ENCODE measurements at places on chromosomes 1 and 21.
A peak's percentile ranks its signal among the peaks of the same experiment; 100 is the strongest.

DNA sequence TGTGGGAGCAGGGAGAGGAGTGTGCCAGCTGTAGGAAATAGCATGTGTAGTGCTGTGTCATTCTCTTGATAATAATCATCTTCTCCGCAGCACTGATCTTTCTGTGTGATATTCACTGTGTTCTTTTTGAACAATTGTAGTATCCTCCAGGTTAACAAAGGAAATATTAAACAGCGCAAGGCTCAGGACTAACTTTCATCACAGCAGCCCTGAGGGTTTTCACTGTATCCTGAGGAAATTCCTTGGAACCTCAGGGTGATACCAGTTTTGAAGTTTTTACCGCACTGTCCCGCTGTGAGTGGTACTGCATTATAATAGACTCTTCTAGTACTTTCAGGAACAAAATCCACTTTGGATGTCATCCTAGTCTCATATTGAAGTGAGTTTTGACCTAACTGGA lies 228.4 kb upstream of the COA6 start:
- DNase-seq: no peak

DNA sequence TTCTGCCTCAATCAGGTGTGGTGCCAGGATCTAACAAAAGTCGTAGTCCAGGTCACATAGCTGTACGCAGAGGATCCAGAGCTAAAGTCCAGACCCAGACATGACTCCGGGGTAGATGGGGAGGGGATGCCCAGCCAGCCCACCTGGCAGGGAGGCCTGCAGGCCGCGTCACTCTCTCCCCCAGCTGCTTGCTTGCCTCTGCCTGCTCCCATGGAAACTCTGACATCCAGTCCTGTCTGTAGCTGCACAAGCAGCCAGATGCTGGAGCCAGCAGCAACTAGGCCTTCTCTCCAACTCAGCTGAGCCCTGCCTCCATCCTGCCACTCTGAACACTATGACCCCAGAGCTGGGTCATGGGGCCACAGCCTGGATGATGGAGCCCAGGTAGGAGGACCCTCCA lies 8.1 kb downstream of the COL8A2 start:
- no peak for DNase-seq

DNA sequence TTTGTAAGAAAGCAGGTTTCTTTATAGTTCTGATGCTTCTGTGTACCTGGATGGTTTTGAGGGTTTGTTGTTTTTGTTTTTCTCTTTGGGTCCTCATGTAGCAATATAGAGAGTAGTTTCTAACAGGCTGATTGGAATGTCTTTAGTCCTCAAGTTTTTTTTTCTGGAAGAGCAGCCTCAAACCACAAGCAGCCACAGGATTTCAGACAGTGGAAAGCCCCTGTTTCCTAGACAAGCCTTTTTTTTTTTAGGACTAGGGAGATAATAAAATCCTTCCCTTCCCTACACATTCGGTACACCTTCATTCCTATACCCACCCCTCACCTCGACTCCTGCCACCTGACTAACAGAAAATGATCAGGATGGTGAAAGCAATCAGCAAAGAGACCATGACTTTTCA lies 47.6 kb downstream of the ACP6 start:
- no peak for DNase-seq

- DNase-seq: no peak
Observed at GRCh38 chr1:23434260-23434775, 9.8 kb upstream of the TCEA3 start.

DNA sequence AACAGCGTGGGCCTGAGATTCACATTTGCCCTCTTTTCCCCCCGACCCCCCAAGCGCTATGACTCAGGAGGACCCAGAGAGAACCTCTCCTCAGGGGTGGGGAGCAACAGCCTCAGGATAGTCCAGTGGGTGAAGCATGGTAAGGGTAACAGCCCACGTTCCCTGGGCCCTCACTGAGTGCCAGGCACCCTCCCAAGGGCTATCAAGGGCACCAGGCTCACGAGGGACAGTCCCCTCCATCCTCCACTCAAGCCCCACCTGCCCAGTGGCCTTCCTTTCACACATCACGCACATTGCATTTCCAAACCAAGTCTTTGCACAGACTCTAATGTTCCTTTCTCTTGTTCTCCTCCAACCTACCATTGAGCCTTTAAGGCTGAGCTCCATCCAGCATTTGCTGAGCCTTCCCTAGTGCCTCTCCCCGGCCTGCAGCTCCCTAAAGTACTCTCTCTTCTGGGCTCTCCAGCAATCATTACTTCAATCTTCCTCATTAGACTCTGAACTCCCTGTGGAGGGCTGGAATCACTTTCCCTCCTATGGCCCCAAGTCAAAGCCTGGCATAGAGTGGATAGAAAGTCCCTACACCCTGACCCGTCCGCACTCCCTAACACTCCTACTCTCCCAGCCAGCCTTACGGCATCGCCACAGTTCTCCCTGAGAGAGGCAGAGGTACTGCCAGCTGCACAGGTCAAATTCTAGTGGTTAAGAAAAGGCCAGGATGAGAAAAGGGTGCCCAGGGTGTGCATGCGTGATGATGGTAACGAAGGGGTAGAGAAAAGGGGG lies 1.0 kb downstream of the AKR7A2 start:
- no peak for DNase-seq

DNA sequence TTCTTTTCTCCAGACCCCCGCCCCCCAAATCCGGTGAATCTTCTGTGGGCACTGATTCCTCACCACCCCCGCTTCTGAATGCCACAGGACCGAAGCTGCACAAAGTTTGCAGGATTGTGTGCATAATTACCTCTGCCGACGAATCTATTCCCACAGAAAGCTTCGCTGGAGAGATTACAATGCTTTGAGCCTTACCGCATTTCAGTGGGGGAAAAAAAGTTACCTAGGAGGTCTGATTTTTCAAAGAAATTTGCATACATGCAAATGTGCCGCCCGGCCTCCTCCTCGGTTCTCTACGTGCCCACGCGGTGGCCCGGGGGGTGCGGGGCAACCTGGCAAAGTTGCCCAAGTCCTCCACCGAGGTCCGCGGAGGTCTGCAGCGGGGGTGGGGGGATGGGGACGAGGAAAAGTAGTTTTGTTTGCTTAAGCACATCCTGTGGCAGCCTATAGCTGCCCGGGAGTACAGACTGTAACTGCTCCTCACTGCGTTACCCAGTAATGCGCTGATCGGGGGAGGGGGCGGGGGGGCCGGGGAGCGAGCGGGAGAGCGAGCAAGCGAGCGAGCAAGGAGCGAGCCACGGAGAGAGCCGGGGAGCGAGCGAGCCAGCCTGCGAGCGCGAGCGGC lies 563 bp upstream of the NFIA start:
- DNase-seq: peak; percentile 50

GRCh38 chr1:204194771-204195170 lies 1.5 kb downstream of the KISS1 start:
- no peak for DNase-seq

- no peak for DNase-seq
Observed at GRCh38 chr1:12255913-12256312, 26.1 kb downstream of the VPS13D start.

- DNase-seq: no peak
Observed at GRCh38 chr1:226384040-226384439, 23.9 kb downstream of the PARP1 start.

DNA sequence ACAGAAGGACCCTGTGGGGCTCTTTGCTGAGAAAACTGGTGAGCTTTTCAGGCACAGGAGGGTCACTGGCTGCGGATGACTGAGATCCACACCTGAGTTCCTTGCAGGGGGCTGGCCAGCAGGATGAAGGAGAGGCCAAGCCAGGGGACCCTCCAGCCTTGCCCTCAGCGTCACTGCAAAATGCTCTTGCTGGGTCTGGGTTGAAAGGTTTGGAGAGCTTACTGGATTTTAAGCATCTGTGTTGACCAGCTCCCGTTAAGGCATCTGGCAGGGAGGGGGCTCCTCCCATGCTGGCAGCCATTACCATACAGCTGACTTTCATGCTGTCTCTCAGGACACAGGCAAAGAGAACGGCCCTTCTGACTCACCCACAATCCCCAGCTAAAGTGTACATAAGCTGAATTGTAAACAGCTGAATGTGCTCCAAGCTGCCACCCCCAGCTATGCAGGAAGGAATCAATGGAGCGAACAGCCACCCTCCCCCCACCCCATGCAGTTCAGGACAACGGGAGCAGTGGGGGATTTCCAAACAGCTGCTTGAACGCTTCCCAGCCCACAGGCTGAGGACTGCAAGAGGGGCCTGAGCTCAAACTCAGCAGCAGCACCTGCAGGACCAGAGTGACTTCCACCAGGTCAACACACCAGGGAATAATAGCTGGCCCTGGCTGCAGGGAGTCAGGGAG lies 21.3 kb upstream of the A3GALT2 start:
- DNase-seq: peak; percentile 98

- no peak for DNase-seq
Observed at GRCh38 chr1:50308878-50309277, 114.4 kb downstream of the DMRTA2 start.

- no peak for DNase-seq
Observed at GRCh38 chr1:198936371-198937083, 297.7 kb downstream of the PTPRC start.

- no peak for DNase-seq
Observed at GRCh38 chr1:29974316-29974724, 738.0 kb downstream of the PTPRU start.

- DNase-seq: no peak
Observed at GRCh38 chr1:218705391-218705790, 360.3 kb downstream of the TGFB2 start.

DNA sequence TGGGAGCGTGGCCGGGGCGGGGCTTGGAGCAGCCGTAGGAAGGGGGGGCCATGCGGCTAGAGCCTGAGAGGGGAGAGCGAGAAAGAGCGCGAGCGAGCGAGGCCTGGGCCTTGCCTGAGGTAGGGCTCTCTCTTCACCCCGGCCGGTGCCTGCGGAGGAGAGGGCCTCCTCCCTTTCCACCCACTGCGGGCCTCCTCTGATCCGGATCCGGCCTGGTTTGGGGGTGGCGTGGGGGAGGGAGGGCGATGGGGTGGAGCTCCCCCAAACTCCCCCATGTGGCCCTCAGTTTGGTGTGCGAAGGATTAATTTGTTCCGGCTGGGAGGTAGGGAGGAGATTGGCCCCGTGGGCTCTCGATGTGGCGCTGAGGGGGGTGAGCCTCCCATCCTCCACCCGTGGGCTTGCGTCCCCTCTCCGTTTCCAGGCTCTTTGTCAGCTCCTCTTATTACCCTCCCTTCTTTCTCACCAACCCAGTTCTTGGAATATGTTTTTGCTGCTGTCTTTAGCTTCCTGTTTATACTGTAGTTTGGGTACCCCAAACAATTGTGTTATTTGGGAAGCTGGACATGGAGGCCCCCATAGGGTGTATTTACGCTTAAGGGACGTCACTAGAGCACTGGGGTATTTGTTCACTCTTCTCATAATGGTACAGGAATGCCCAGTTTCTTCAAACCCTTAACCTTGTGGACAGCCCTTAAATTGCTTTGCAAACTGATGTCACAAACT lies 685 bp downstream of the UBAP2L start:
- DNase-seq: no peak

GRCh38 chr1:196466166-196466565 lies 142.1 kb downstream of the KCNT2 start:
- DNase-seq: no peak

DNA sequence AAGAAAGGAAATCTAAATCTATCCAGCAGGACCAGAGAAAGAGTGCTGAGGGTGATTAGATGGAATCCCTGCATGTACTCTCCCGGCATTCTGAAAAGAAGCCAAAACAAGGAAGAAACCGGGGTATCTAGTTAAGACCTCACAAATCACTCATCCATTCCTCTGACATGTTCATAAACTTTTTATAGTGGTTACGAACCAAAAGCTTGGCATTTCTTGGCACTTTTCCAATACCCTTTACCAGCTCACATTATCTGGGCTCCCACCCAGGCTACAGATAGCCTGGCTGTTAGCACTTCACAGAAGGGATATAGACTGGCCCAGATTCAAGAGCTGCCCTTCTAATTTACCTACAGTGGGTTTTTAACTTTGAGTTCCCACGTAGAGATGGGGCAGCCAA lies 1.8 kb upstream of the C1orf74 start:
- DNase-seq: no peak

GRCh38 chr1:198117267-198117666 lies 39.5 kb upstream of the NEK7 start:
- no peak for DNase-seq

GRCh38 chr1:22786719-22787489 lies 76.3 kb downstream of the EPHB2 start:
- no peak for DNase-seq

DNA sequence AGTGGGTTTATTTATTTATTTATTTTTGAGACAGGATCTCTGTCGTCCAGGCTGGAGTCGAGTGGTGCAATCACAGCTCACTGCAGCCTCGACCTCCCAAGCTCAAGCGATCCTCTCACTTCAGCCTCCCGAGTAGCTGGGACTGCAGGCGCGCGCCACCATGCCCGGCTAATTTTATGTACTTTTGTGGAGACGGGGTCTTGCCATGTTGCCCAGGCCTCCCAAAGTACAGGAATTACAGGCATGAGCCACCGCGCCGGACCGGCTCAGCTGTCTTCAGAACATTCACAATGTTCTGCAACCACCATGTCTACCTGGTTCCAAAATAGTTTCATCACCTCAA lies 406 bp upstream of the DNAJC8 start:
- no peak for DNase-seq

- DNase-seq: no peak
Observed at GRCh38 chr1:17837233-17838030, 82.3 kb downstream of the ACTL8 start.

DNA sequence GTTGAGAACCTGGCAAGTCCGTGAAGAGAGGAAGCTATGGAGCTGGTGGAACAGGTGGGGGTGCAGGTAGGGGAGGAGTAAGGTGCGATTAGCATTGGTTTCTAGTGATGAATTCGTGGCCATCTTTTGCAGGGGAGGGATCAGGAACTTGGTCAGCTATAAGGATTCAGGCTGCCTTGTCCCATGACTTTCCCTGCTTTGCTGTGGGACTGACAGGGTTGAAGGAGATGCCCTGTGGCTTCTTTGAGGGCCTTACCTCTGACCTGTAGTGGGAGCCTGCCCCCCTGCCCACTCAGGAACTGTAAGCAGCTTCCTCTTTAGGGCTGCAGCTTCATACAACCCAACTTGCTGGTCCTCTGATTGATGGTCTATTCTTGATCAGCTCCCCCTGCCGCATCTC lies 84.7 kb upstream of the CD34 start:
- no peak for DNase-seq
